ENCODE measurements at places on chromosomes 2 and 18.

DNA sequence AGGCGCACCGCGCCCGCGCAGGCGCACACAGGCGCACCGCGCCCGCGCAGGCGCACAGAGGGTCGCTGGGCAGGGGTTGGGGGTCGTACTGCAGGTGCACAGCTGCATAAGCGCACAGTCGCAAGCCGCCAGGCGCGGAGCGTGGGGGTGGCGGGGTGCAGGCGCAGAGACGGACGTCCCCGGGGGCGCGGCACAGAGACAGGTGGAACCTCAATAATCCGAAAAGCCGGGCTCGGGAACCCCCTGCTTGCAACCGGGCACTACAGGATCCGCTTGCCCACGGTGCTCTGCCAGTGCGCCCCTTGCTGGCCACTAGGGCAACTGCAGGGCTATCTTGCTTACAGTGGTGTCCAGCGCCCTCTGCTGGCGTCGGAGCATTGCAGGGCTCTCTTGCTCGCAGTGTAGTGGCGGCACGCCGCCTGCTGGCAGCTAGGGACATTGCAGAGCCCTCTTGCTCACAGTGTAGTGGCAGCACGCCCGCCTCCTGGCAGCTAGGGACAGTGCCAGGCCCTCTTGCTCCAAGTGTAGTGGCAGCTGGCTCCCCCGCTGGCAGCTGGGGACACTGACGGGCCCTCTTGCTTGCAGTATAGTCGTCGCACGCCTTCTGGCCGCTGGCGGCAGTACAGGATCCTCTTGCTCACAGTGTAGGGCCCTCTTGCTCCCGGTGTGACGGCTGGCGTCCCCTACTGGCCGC lies 34.9 kb downstream of the FAM110C start:
- DNase-seq = peak; percentile 87

DNA sequence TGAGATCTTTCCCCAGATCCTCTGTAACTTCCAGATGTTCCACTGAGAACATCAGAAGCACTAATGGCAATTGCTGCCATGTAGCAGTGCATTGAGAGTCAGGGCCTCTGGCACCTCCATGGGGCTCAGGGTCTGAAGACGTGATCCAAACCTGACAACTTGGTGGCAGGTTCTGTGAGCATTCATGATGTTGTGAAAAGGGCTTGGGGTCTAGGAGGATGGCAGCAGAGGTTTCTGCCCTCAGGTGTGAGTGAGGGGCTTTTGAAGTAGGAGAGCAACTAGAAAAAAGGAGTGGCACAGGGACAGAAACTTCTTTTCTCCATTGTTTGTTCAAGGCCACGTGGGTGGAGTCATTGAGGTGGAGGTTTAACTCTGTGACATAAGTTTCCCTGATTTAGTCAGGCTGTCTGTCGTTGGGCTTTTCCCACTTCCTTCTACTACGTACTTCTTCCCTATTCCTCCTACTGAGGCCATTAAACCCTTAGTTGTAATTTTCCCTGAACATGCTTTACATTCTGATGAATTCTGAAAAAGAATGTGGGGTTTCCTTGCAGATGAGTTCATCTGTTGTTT lies 13.1 kb downstream of the CFLAR start:
- peak; percentile 68 for DNase-seq

DNA sequence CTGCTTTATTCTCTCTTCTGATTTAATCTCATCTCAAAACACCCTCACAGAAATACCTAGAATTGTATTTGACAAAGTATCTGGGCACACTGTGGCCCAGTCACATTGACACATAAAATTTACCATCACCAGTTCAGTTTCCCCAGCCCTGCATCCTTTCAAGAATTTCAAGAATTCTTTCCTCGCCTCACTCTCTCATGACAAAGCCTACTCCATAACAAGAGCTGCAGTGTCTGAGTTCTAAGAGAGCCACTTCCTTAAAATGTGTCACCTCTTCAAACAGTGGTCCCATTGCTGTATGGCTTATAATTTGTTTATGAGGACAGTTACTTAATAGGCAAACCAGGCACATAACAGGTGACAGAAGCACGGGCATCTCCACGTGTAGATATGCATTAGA lies 90.9 kb upstream of the STK39 start:
- DNase-seq = no peak

GRCh38 chr2:173652767-173653431 lies 298.2 kb downstream of the CDCA7 start:
- no peak for DNase-seq

DNA sequence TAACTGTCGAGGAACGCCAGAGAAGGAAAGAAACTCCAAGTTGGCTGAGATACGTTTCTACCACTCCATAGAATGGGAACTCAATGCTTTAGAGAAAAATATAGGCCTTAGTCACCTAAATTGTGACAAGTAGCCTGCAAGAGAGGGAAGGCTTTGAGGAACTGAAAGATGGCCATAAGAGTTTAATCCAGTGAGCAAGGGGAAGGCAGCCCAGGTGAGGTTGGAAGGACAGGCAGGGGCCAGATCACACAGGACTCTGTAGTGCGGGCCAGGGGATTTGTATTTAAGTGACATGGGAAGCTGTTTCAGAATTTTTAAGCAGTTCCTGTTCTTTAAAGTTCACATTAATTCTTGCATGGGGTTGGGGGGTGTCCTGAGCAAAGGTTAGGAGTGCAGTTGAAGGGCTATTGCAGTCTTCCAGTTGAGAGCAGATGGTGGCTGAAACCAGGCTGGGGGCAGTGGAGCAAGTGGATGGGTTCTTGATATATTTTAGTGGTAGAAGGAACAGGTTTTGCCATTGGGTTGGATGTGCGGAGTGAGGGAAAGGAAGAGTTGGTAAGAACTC lies 138.9 kb upstream of the PELI1 start:
- DNase-seq = no peak

- no peak for DNase-seq
Observed at GRCh38 chr2:58429014-58429875, 188.1 kb upstream of the FANCL start.

DNA sequence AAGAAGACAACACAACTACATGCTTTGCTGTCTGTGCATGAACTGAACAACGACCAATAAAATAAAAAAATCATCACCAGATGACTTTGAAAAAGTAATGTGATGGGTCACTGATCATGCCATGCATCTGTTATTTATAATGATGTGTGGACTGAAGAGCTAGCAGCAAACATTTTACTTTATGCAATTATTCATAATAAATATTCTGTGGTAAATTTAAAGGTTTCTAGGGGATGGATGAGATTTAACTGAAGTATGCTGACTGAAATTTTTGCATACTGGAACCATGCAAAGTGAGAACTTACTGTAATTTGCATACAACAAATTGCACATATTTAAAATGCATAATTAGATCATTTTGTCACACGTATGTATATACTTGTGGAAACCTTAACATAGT lies 31.3 kb upstream of the BAZ2B start:
- DNase-seq = no peak

Measured in activated CD8-positive, alpha-beta T cell treated with anti-CD3 and anti-CD28 coated beads for 36 hours (primary cell).